ENCODE measurements at places on chromosomes 7 and 10.
A peak's percentile ranks its signal among the peaks of the same experiment; 100 is the strongest.

DNA sequence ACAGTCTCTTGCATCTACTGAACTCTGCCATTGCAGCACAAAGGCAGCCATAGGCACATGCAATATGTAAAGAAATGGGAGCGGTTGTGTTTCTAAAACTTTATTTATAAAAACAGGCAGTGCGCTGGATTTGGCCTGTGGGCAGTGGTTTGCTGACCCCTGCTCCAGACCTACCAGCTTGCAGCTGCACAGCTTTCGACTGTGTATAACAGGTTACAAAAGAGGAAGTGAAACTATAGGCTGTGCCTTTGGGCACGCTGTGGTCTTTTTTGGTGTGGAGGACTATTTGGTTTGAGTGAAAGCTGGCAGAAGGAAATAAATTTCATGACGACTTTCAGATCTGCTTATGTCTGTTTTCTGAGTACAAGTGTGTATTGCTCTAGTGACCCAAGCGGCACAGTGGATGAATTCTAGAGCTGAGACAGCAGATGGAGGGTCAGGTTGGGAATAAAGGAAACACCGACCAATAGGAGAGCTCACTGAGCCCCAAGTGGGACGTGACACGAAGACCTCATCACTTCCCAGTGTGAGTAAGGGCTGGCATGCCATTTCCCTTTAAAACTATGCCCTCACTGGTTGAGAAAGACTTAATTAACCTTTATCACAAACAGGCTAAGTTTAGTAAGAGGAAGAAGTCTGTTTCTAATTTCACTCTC is 152.7 kb downstream of the ANK3 start:
- DNase-seq, result no peak

- no peak for DNase-seq
These were observed 121.8 kb downstream of the SGMS1 start for GRCh38 chr10:50501924-50502452.

GRCh38 chr7:51188987-51189386 is 127.6 kb downstream of the COBL start:
- DNase-seq, result no peak

- DNase-seq, result no peak
These were observed 682.5 kb downstream of the LRMDA start for GRCh38 chr10:76113952-76114351.

DNA sequence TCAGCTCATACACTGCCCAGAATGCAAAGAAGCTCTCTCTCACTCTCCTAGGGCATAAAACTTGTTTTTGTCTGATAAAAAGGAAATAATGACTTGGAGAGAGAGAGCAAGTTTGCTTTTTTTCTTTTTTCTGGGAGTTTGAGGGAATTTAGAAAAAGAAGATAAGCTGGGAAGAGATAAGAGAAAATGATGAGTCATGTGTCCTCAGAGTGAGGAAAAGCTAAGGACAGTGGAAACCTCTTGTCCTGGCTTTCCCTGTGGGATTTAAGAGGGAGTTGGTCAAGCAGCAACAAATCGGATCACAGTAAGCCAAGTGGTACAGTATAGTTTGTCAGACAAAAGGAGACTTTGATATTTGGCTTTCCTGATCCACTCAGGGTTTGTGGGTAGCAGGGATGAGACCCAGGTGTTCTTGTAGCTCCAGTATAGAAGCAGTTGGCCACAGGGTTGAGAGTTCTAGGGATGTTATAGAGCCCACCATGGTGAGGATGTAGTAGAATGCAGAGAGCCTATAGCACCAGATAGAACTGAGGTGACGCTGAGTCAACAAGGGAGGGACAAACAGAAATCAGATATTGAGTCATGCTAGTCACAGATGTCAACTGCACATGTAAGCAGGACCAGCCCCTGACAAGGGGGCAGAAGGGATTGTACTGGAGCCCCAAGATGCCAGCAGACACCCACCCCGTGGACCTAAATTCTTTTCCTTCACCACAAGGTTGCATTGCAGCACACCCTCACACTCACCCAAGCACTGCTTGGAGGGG is 219.3 kb upstream of the TAC1 start:
- DNase-seq, result no peak

- no peak for DNase-seq
These were observed 132.8 kb downstream of the GLI3 start for GRCh38 chr7:42104231-42104630.

DNA sequence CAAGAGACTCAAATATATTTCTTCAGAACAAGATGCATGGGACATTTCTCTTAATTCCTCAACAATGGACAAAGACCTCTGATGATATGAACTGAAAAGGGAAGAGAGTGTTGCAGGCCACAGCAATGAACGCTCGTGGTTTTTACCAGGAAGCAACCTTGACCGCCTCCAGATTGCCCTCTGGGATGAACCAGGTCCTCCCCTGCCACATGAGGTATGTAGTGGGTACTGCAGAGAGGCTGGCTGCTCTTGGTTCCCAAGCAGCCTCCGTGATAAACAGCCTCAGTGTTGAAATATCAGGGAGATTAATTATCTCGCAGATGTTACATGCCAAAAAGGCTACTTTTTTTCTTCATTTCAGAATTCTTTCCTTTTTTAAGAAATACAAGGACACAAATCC is 338.8 kb downstream of the ELMO1 start:
- DNase-seq, result no peak

DNA sequence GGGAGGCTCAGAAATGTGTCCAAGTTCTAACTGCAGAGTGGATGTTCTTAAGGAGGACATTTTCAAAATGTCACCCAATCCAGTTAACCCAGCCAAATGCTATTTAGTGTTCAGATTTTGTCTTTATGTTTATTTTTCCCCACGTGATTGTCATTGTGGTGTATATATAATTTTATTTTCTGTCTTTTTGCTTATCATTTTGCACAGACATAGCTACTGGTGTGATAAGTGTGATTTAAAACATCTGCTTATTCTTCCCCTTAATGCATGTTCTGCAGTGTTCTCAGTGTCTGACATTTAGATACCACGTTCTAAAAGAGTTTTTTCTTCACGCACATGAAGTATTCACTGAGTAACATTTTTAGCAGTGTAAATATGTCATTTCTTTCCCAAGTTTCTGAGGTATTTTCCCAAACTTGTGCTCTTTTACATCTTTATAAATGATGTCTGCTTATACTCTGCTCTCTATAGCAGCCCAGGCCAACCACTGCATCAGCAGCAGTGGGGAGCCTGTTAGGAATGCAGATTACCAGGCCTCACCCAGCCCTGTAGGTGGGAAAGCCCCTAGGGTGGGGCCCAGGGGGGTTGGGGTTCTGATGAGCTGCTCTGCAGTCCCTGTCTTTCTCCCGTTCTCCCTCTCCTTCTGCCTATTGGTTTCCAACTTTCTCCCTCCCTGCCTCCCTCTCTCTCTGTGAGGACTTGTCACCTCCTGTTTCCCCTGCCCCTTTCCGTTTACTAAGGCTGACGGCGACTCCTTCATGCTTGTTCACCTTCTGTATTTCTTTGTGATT is 20.8 kb downstream of the ADCY1 start:
- DNase-seq, result no peak

- no peak for DNase-seq
These were observed 14.8 kb upstream of the MTURN start for GRCh38 chr7:30119890-30120577.

GRCh38 chr10:26555719-26556368 is 117.7 kb downstream of the APBB1IP start:
- DNase-seq, result peak; percentile 51

DNA sequence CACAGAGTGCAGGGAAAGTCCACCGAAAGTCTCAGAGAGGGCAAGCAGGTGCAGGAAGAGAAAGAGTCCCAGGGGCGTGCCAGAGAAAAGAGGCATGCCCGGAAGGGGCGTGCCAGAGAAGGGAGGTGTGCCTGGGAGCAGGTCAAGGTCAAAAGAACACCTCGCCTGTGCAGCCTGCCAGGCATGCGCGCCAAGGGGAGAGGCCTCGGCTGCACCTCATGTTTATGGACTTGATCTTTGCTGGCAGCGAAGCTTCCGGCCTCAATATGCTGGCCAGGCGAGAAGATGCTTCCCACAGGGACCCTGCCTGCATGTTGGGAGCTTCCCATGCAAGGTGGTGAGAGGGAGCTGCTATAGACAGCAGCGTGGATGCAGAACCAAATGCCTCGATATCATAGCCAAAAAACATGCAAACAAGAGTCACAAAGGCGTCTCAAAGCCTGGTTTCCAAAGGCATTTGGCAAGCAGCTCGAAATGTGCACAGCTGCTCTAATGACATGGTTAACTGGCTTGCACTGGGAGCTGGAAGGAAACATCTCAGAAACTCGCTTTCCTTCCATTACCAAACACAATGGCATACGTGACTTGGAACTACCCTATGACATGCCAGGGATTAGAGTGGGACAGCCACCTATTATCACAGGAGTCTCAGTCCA is 192.5 kb upstream of the PPP2R2D start:
- no peak for DNase-seq

GRCh38 chr7:25756601-25757000 is 395.4 kb upstream of the NFE2L3 start:
- DNase-seq, result no peak
